ENCODE measurements at places on chromosomes 1 and 21.

- DNase-seq = no peak
These were observed 14.2 kb upstream of the VN1R5 start for GRCh38 chr1:247241691-247242090.

DNA sequence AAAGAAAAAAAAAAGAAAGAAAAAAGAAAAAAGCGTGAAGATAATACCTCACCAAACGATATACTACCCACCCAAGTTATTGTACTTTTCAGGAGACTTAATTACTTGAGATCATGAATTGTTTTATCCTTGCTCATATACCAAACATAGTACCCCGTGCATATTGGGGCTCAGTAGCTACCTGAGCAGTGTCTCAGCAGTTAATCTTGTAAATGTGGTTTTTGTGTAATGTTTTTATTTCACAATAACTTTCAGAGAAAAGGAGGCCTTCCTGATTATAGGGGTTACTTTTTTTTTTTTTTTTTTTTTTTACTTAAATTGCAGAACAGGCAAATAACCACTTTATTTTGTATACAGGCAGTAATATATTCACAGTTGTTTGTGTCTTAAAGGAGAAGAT is 80.3 kb downstream of the OSBPL9 start:
- no peak for DNase-seq

GRCh38 chr1:197673292-197673691 is 102.0 kb downstream of the DENND1B start:
- no peak for DNase-seq

- no peak for DNase-seq
These were observed 29.3 kb downstream of the PRDX6 start for GRCh38 chr1:173506437-173506836.

DNA sequence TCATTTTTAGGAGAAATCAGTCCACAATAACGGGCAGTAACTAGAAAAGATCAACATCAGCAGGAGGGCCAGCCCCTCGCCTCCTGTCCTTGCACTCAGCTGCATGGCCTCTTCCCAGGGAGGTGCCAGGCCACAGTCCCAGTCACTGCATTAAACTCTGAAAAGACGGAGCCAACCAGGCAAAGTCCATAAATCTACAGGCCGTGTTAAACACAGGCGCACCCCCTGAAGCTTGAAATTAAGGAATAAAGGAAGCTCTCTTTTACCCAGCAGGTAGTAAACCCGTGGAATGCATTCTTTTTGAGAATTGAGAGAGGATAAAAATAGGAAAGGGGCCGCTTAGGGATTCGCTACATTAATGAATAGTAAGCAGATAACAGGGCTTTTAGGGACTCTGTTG is 18.4 kb downstream of the H6PD start:
- no peak for DNase-seq

DNA sequence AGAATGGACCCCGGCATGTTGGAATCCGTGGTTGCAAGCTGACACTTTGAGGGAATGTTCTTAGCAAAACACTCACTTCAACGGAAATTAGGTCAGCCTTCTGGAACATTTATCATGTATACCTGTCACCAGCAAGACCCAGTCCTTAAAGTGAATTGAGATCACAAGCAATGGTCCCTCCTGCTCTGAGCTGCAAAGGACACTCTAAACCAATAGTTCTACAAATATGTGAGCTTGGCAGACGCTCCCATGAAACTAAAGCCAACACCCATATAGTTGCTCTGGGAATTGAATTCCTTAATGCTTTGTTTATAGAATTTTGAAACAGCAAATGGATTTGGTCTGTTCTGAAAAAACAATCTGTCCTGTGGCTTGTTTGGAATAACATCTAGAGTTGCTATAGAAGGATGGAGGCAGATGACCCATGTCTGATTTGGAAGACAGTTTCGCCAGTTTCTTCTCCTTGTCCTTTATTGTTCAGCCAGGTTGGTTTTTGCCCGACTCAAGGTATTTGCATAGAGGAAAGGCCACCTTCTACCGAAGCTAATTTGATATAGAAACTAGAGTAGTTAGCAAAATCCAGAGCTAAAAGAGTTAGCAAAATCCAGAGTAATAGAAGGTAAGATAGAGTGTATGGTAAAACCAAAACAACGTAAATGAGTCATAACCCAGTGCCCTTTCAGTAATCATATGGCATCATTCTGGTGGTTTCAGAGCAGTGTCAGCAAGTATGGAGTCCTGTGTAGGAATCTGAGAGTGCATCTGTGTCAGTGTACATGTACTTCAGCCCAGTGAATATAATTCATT is 236.2 kb downstream of the NFIA start:
- no peak for DNase-seq

DNA sequence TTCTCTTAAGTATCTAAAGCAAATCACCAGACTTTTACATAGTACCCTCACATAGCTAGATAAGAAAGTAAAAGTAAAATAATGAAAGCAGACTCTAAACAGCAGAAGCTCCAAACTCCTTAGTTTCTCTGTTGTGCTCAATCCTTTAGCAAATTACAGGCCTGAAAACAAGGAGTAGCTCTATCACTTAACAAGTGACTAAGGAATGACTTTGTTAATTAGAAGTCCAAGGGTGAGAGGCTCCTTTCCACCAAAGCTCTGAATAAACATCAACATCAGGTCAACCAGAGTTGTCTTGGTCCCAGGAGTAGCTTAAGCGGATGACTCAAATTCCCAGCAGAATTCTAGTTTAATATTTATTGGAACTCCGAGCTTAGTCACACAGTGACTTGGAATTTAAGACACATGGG is 5.9 kb downstream of the NRIP1 start:
- no peak for DNase-seq

DNA sequence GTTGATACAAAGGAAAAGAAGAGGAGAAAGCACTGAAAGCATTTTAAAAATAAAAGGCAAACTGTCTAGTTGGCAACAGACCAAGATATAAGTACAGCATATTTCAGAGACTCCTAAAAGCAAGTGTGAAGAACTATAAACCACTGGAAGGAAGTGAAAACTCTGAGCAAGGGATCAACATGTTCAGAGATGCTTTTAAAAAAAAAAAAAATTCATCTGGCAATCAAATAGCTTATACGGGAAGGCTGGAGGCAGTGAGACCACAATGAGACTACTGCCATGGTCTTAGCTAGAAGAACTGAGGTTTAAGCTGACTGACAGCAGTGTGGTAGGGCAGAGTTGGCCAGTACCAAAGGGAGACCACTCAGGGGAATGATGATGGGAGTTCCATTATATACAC is 124.3 kb downstream of the VAV3 start:
- no peak for DNase-seq

- no peak for DNase-seq
These were observed 75.8 kb downstream of the CTH start for GRCh38 chr1:70486676-70487458.

DNA sequence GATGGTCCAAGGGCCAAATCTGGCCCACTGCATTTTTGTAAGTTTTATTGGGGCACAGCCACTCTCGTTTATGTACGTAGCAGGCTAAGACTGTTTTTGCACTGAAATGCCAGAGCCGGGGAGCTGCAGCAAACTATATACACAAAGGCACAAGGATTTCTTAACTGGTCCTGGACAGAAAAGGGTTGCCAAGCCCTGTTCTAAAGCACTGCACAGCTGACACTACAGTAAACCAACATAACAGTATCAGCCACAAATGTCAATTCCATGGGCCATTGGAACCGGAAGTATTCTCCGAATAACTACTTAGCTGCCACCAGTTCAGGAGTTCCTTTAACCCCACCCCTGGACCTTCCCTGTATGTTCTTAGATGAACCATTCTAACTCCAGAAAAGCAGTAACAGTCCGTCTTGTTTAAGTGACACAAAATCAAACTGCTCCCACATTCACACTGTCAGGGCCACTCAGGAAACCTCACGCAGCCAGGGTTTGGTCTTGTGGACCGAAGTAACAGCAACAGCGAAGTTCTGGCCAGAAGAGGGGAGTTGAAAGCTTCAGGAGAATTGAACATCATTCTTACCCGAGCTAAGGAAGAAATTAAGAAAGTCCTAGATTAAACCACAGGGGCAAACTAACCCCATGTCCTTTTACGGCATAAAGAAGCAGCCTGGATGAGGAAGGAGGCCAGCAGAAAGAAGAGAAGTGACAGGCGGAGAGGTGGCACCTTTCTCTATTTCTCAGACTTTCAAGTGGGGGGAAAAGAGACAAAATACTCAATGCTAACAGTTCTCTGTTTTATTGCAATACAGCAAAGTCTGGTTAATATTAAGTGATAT is 49.2 kb downstream of the COQ8A start:
- DNase-seq = no peak

GRCh38 chr1:65734979-65735378 is 57.7 kb upstream of the PDE4B start:
- no peak for DNase-seq

GRCh38 chr1:56496821-56497772 is 82.3 kb downstream of the PLPP3 start:
- DNase-seq = no peak

DNA sequence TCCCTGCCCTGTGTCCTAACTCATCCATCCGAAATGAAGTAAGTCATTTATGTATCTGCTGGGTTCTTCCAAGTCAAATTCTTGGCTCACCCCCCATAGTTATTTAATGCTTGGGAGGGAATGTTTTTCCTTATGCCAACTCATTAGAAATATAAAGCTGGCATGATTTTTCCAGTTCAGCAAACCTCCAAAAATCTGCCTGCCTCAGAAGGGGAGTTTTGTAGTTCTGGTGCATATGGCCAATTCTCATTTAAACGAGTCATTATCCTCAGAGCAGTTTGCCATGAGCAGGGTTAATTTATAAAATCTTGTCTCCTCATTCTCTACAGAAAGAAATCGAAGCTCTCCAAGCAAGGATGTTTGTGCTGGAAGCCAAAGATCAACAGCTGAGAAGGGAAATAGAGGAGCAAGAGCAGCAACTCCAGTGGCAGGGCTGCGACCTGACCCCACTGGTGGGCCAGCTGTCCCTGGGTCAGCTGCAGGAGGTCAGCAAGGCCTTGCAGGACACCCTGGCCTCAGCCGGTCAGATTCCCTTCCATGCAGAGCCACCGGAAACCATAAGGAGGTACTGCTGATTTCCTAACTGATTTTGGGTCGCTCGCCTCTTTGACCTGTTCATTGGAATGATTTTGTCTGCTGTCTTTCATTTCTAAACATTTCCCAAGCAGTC is 144.1 kb downstream of the DISC1 start:
- no peak for DNase-seq

DNA sequence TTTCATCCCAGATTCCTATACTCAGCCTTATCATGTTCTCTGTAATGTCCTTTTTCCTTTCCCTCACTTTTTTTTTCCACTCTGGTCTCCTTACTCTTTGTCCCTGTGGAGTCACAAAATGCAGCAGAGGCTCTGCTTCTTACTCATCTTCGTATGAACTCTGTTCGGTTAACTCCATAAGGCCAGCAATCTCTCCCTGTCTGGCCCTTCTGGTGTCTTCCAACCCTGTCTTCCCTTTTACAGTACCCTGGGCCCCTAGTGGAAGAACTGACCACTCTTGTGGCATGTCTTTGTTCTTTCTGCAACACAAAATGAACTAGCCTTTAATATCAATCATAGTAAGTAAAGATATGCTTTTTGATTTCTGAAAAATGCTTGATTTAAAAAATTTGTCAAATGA is 7.1 kb downstream of the CD101 start:
- DNase-seq = no peak

DNA sequence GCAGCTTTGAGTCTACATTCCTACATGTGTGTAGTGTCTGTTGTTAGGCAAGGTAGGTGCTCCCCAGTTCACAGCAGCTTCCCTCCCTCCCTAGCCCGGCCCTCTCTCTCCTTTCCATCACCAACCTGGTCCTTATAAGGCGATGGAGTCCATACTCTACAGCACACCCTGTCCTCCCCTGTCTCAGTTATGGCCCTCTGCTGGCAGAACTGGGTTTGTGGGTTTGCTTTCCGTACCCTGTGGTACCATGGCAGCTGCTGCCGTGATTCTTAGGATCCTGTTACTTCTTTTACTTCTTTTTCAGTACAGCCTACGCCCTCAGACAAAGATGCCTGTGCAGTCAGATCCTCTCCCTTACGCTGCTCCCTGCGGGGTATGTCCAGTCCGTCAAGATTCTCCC is 31.7 kb downstream of the AK5 start:
- no peak for DNase-seq

- no peak for DNase-seq
These were observed 22.4 kb upstream of the ACTN2 start for GRCh38 chr1:236663934-236664333.

- no peak for DNase-seq
These were observed 35.0 kb downstream of the INAVA start for GRCh38 chr1:200929530-200930278.

GRCh38 chr1:28499553-28499952 is 6.3 kb upstream of the RCC1 start:
- DNase-seq = no peak

- DNase-seq = no peak
These were observed 44.5 kb downstream of the SIM2 start for GRCh38 chr21:36743446-36743845.

GRCh38 chr1:3900969-3901529 is 977 bp upstream of the C1orf174 start:
- DNase-seq = peak; percentile 94

DNA sequence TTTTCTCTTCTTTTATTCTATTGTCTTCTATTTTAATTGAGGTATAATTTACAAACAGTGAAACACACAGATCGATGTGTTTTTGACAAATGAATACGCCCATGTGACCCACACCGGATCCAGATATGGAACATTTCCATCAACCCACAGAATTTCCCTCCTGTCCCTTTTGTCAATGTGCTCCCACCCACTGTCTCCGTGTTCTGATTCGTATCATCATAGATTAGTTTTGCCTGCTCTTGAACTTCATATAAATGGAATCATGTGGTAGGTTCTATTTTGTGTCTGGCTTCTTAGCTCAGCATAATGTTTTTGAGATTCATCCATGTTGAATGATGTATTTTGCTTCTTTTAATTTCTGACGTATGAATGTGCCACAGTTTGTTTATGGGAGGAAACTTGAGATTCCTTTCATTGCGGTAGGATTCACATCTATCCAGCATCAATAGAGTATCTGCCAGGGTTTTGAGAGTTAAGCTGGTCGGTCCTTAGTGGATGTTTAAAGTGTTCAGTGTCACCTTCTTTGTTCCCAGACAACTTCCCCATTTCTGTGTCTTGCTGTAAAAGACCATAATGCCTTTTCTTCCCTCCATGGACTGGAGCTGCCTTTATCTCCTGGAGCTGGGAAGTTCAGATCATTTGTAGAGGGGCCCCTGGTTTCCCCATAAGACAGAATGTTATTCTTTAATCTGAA is 14.7 kb downstream of the NAV1 start:
- DNase-seq = no peak

DNA sequence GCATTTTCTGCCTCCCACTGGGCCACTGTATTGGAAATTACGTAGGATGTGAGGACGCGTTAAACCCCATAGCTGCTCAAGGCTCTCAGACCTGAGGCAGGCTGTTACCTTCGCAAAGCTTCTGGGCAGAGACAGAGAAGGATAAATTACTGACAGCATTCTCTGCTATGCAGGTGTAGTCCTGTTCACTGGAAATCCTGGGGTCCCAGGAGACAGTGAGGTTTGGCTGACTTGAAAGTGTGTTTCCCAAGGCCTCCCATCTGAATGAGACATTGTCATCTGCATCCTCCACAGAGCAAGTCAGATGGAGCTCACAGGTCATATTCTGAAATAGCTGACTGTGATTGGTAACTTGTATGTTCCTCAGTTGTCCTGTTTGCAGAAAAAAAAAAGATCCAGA is 32.0 kb downstream of the SLAMF6 start:
- DNase-seq = no peak

- DNase-seq = no peak
These were observed 187.9 kb downstream of the DISC1 start for GRCh38 chr1:231814521-231814920.

GRCh38 chr1:99171184-99171813 is 93.0 kb upstream of the PLPPR4 start:
- DNase-seq = no peak
